Bronchial epithelial cell (primary cell): ENCODE measurements at places on chromosomes 4 and X.

- DNase-seq, result no peak
Observed at GRCh38 chrX:54602563-54602962, 72.5 kb downstream of the GNL3L start.

DNA sequence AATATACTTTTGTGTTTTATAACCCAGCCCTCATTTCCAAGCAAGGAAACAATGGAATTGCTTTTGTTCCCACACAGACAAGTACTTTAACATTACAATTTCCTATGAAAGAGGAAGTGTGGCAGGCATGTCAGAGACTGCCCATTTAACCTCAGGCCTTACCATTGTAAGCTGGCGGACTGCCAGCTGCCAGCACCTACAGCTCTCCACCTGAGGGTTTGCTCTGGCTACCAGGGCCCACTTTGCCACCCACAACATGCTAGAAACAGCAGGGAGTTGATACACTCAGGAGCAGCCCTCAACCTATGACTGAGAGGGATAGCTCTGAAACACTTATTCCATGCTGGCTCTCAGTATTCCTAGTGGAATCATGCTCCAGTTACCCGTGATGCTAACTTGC is 152.3 kb upstream of the PRDX4 start:
- peak; percentile 52 for DNase-seq

DNA sequence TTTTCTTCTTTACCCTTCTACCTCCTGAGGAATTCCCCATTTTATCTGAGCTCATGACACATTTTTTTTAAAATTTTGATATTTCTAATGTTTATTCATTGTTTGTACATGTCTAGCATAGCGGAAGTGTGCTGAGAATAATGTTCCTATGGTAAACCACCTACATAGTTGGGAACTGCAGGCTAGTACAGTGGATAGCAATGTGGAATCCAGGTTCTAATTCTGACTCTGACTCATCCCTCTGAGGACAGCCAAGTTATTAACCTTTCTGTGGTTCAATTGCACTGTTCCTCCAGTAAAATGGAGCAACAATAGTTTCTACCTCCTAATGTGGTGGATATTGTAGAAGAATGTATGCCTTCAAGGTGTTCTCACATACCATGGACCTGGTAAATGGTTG is 20.6 kb upstream of the APELA start:
- peak; percentile 10 for DNase-seq

DNA sequence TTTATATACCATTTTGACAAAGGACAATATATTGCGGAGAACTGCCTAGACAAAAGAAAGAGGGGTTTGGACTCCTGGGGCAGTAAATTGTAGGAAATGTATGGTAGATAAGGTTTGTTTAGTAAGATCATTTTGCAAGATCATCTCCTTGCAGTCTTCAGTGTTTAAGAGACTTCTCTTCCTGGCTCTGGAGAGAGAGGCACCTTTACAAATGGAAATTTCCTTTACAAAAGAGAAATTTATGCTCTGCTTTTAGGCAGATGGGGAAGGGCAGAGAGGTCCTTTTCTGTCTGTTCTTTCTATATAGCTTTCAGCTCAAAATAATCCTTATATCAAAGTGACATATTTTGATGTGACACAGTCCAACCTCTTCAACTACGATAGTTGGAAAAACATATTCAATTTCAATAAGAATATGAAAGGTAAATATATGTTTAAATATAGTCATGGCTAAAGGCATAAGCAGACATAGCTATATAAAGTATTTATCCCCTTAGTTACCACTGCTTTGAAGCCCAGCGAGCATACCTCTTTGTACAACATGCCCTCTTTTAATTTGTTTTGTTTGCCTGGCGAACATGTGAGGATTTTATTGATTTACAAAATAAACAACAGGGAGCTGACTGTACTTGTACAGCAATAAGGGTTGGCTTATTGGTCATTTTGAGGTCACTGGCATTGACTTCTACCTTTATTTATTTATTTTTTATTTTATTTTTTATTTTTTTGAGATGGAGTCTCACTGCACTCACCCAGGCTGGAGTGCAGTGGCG is 65.2 kb downstream of the TRIM2 start:
- DNase-seq, result no peak

DNA sequence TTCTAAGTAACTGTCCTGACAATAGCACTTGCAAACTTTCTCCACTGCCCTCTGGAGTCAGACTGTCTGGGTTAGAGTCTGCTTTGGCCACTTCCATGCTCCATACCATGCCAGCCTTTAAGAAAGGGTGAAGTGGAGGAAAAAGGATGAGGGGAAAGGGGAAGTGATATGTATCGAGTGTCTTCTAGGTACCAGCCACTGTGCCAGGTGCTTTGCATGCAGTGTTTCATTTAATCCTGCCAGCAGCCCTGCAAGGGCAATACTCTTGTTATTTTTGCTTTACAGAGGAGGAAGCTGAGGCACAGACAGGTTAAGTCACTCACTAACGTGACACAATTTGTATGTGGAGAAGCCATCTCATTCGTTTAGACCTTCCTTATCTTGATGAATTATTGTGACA is 55.6 kb downstream of the RTL9 start:
- no peak for DNase-seq

DNA sequence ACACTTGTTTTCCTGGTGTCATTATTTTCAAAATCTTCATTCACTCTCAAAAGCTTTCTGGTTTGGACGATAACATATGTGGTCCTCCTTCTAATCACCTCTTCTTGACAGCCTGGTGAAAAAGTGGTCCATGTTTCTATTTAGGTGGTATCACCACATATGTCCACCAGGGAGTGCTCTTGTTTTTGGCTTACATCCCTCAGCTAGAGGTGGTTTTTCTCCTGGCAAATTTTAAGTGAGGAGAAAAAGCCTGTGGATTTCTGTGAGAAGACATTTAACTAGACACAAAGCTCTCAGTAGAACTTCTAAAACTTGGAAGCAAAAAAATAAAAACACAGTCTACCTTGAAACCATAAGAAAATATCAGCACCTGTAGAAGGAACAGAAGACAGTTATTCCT is 58.0 kb upstream of the FRMPD4 start:
- peak; percentile 43 for DNase-seq

GRCh38 chr4:40185830-40186664 is 10.8 kb upstream of the RHOH start:
- peak; percentile 54 for DNase-seq

DNA sequence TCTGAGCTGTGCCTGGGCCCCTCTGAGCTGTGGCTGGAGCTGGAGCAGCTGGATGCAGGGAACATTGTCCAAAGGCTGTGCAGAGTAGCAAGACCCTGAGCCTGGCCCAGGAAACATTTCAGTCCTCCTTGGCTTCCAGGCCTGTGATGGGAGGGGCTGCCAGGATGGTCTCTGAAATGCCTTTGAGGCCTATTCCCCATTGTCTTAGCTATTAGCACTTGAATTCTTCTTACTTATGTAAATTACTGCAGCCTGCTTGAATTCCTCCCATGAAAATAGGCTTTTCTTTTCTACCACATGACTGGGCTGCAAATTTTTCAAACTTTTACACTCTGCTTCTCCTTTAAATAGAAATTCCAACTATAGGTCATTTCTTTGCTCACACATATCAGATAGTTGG is 349.8 kb upstream of the KLHL4 start:
- DNase-seq, result no peak

- DNase-seq, result peak; percentile 7
Observed at GRCh38 chr4:165874791-165875371, 1.8 kb downstream of the TLL1 start.

GRCh38 chrX:15207994-15208393 is 61.9 kb downstream of the ASB9 start:
- DNase-seq, result no peak

- no peak for DNase-seq
Observed at GRCh38 chrX:78119521-78120227, 15.6 kb downstream of the PGK1 start.

DNA sequence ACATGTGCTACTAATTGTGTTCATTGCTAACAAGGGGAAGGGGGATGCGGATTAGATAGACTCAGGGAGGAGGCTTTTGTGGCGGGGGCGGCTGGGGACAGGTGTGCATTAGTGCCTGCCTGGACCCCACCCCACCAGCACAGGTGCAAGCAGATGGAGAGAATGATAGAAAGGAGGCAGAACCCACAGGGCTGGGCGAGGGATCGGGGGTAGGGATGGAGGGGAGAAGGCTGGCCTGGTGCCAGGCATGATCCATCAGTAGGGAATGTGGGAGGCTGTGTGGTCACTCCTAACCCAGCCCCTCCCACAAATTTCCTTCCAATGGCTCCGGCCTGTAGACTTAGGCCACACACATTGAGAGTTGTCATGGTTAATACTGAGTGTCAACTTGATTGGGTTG is 30.5 kb upstream of the CRMP1 start:
- no peak for DNase-seq

- DNase-seq, result peak; percentile 21
Observed at GRCh38 chr4:19486400-19486799, 765.3 kb upstream of the SLIT2 start.

DNA sequence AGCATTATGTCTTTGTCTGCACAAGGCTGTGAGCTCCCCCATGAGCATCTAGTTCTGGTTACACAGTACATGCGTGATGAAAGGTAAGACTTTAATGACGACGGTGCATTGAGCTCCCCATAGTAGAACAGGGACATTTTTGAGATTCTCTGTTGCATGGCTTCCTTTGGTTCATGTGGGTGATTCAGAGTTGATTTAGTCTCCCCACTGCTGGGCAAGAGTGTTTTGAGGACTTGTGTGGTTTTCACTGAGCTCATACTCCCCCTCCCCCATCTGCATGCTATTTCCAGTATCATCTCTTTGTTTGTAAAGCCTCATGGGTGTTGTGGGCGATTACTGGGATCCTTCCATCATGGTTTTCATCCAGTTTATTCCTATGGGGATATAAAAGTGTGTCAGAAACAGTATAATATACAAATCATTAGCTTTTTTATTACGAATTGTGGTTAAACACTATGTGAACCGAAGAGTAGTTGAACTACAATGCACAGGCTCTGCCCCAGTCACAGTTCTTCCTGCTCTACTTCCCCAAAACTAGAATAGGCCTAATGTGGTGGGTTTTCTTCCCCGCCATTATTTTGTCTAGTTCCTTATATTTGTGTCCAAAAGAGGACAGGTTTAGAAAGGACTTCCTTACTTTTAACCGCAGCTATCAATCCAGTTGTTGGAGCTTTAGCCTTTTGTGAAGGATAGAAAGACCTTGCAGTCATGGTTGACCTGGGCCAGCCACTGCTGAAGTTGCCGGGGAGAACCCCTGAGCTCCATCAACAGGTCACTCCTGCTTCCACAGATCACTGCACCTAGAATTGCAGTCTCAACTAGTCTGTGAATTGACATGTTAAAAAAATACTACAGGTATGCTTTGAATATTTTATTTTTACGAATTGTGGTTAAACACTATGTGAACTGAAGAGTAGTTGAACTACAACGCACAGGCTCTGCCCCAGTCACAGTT is 30.4 kb downstream of the KIT start:
- DNase-seq, result no peak

DNA sequence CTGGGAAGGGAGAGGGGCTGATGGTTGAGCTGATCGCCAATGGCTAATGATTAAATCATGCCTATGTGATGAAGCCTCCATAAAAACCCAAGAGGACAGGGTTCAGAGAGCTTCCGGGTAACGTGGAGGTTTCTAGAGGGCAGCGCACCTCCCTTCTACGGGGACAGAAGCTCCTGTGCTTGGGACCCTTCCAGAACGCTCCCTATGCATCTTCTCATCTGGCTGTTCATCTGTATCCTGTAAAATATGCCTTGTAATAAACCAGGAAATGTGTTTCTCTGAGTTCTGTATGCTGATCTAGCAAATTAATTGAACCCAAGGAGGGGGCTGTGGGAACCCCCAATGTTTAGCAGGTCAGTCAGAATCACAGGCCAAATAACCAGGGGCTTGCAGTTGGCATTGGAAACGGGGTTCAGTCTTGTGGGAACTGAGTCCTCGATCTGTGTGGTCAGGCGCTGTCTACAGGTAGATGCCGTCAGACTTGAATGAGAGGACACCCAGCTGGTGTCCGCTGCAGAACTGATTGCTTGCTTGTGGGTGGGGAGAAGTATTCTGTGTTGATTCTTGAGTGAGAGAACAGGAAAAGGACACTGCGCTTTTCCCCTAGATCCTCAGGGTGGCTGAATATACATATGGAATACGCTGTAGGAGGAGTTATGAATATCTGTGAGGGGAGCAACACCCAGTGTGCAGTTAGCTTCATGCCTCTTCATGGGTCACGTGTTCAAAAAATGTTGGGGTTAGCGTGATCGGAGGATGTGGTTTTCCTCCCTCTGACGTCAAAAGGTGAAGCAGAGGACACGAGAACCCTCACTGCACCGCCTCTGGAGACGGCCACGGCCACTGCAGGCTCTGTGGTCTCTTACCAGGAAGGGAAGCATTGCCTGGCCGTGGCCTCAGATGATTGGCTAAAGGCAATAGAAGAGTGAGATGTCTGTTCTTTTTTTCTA is 29.2 kb downstream of the HTT-AS start:
- DNase-seq, result peak; percentile 16

DNA sequence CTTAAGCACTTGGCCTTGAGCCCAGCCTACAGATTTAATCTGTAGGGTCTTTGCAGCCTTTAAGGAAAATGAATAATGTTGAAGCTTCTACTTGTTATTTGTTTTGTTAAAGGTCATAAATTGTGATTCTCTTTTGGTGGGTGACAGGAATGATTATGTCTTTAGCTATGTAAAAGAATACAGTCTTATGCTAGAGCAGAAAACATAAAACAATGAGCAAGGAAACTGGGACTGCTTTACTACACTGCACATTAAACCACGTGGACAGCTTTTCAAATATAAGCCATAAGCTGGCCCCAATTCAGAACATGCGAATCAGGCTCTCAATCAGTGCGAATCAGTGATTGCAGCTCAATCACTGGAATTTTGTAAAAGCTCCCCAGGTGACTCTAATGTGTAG is 40.9 kb upstream of the TBC1D19 start:
- no peak for DNase-seq

GRCh38 chr4:145843639-145844038 is 95.0 kb downstream of the ZNF827 start:
- no peak for DNase-seq

DNA sequence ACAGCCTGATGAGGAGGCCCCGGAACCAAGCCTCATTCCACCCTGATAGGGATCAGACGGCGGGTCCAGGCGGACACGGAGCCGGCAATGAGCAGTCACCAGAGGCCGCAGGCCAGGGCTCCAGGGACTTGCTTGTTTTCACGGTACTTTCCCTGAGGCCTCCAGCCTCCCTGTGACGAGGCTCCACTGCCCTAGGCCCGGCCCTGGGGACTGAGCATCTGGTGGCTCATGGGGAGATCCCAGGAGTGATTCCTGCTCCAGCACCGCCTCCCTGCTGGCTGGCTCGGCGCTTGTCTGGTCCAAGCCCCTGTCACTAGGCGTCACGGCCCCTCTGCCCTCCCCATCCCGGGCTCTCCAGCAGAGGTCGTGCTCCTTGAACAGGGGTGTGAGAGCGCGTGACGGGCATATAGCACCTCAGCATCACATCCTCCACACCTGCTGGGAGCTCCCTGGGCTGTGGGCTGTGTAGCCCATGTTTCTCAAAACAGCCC is 14.1 kb downstream of the HTRA3 start:
- no peak for DNase-seq

DNA sequence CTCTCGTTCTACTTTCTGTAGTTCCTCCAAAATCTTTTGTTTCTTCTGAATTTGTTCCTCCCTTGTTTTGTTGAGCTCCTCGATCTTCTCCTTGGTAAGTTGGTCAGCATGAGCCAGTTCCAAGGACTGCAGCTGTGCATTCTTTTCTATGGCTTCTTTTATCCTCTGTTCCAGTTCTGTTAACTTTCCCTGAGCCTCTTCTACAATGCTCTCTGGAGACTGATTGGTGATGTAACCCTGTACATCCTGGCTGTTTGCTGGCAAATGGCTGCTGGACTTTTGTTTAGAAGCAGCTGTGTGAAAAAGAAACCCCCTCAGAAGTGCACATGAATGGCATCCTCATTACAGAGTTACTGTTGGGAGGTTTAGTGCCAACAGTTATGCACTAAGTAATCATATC is 70.5 kb upstream of the COX18 start:
- no peak for DNase-seq

- DNase-seq, result no peak
Observed at GRCh38 chr4:46924789-46925529, 15.9 kb upstream of the COX7B2 start.
